ENCODE measurements at places on chromosomes 2 and 18.

GRCh38 chr2:226556050-226556449, 243.6 kb downstream of the IRS1 start:
- DNase-seq, result no peak

DNA sequence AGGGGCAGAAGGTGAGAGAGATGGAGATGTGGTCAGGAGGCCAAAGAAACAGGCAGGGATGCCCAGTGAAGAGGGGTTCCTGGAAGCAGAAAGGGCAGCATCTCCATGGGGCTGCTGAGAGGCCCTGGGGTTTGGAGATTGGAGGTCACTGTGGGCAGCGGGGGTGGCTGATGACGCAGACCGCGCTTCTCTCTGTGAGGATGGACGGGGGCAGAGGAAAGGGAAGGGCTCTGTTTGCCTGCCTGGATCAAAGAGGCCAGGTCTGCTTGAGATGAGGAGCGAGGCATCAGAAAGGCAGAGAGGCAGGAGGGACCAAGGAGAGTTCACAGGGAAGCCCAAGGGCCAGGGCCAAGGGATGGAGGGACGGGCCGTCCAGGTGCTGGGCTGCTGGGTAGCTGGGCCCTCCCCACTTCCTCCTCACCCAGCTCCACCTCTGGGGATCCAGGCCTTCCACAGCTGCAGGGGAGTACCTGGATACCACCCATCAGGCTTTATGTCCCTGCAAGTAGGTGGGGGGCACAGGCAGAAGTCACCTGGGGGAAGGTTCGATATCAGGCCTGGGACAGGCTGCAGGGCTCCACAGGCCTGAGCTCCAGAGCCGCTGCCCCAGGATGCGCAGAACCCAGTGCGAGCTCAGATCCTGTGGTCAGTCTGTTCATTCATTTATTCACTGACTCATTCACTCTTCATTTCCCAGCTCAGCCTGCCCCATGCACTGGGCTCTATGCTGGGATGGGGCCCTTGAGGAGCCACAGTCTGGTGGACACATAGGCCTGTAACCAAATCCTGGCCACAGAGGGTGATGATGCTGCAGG, 30.6 kb downstream of the ADRA2B start:
- no peak for DNase-seq

- DNase-seq, result no peak
Measured at GRCh38 chr2:114628481-114628880, 186.0 kb downstream of the DPP10 start.

DNA sequence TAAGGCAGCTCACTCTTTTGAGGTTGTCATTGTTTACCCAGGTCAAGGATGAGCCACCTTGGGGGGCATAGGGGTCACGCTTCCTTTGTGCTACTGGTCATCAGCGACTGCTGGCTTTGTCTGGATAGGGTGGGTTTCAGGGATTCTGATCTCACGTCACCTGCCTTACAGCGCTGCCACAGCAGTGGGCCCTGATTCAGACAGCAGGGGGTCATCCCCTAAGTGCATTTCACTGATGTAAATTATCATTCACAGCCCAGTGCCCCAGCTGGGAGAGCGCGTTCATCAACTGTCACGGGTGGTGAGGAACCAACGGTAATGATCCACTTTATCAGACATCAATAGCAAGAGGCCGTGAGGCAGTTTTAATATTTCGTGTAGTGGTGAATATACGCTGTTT, 291.2 kb downstream of the NEDD4L start:
- no peak for DNase-seq

DNA sequence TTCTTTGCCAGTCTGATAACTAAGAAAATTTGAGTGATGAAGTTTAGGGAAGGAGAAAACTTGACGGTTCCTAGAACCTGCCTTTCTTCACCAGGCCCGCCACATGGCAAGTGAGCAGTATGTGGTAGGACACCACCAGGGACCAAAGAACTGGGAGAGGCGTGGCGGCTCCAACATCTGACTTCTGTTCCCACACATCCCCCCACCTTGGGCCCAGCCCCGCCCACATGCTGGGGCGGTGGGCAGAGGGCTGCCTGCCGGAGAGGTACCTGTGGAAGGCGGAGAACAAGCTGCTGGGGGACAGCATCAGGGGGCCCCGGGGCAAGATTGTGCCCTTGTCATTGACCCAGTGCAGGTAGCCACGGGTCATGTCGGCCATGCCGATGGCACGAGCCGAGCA, 75.0 kb downstream of the EMILIN2 start:
- no peak for DNase-seq

DNA sequence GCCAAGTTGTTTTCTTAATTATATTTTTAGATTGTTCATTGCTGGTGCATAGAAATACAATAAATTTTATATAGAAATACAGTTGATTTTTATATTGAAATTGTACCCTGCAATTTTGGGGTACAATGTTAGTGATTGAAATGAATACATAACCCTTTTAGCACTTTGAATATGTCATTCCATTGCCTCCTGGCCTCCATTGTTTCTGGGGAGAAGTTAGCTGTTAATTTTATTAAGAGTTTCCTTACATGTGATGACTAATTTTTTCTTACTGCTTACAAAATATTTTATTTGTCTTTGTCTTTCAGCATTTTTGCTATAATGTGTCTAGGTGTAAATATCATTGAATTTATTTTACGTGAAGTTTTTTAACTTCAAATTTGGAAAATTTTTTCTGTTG, 176.5 kb upstream of the DCC start:
- DNase-seq, result no peak

All from CD4-positive, alpha-beta T cell treated with Interleukin-15 for 4 hours (primary cell).